BE2C (cell line): ENCODE measurements at places on chromosomes 1 and 21.

- no peak for DNase-seq
Measured at GRCh38 chr1:150696590-150696989, 364 bp downstream of the GOLPH3L start.

GRCh38 chr1:227765261-227766014 is 30.2 kb downstream of the SNAP47 start:
- DNase-seq = no peak

- no peak for DNase-seq
Measured at GRCh38 chr1:176033881-176034280, 173.2 kb downstream of the COP1 start.

- no peak for DNase-seq
Measured at GRCh38 chr1:6328091-6328490, 65.5 kb downstream of the ACOT7 start.

GRCh38 chr1:67685558-67686266 is 711 bp downstream of the GADD45A start:
- peak; percentile 30 for DNase-seq
